ENCODE measurements at places on chromosomes 13 and 19. TPM values are rescaled to one million over a fixed set of nuclear protein-coding genes. Genes with fewer than 3 reads are reported as not detected.

DNA sequence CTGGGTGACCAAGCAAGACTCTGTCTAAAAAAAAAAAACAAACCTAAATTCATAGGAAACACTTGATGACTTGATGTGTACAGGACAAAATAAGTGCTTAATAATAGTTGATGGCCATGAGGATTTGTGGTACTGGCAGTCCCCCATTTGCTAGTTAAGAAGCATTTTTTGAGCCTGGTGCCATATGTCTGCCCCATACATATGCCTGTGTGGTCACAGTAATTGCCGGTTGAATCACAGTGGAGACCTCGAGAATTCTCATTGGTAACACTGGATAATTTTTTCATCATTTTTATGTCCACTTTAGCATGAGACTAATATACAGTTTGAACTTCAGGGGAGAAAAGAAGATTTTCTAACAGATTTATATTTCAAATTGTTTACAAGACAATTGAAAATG is 79.2 kb downstream of the LRCH1 start:
- DNase-seq, result no peak

GRCh38 chr19:1471010-1471514 is 8.0 kb downstream of the C19orf25 start:
- peak; percentile 71 for DNase-seq

IL4I1 gene
- total RNA-seq, result 0.61 TPM

DNA sequence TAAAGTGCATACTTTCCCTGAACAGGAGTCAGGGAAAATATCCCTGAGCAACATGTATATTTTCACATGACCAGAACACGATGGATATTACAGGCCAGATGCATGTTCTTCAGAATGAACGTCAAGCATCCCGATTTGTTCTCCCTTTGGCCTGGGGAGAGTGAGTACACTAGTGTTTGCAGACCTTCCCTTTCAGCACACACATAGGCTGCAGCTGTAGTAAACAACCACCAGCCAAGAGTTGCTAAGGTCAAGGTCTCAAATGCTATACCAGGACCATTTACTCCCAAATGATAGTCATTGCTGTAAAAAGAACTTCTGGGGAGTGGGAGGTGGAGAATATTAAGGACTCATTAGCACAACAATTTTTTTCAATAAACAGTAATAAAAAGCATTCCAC is 3.0 kb downstream of the KLF12 start:
- no peak for DNase-seq

FOXO1 gene
- 11.4 TPM for total RNA-seq

Data from Caco-2 (cell line).